ENCODE measurements at places on chromosomes 13 and 19.
A peak's percentile ranks its signal among the peaks of the same experiment; 100 is the strongest.

DNA sequence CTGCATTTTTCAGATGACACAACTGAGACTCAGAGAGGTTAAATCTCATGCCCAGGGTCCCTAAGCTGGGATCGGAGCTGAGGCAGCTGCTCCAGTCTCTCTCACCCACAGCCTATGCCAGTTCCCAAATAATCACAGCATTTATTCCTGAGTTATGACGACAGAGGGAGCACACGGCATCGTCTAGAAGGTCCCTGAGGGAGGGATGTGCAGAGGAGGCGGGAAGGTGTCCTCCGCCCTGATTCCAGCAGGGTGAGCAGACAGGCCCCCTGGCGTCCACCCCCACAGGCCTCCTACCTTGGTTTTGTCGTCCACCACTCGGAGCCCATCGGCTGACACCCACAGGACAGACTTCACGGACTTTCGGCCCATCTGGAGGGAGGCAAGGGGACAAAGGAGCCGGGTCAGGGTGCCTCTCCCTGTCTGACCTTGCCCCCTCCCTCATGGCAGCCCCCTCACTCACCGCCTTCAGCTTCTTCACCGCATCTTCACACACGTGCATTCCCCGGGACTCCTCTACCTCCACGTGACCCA is 8.0 kb downstream of the NUMBL start:
- DNase-seq = no peak

- DNase-seq = no peak
Measured at GRCh38 chr13:70814684-70815083, 706.4 kb upstream of the KLHL1 start.

DNA sequence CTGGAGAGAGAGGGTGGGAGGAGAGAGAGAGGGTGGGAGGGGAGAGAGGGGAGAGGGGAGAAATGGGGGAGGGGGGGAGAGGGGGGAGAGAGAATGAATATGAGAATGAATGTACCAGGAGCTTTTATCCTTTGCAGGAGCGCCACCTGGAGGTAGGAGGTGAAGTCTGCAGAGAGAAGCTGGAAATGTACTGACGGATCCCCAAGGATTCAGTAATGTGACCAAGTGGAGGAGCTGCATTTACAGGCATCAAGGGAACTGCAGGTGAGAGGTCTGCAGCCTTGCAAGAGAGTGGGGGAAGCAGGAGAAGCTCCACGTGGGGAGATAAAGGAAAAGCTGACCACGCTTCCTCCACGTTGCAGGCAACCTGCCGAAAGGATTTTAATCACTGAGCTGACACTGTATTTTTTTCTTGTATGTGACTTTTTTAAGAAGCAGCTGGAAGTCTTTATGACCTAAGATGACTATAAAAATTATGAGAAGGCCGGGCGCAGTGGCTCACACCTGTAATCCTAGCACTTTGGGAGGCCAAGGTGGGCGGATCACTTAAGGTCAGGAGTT is 33.7 kb downstream of the VSTM1 start:
- peak; percentile 81 for DNase-seq

- peak; percentile 85 for DNase-seq
Measured at GRCh38 chr19:2385053-2385721, 25.1 kb downstream of the TMPRSS9 start.

DNA sequence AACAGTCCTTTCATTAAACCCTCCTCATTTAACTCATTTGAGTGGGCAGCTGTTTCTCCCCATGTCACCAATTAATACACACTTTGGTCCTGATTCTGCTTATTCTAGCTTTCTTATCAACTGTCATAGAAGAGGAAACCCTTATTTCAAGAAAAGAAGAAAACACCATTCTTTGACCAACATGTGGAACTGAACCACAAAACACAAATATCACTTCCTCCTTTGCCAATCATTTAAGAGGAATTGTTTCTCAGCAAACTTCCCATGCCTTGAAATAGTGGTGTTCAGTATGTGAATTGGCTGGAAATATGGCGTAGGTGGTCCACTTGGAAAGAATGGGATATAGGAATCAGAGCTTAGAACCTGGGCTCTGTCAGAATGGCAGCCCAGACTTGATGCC is 20.4 kb downstream of the MBD3L2B start:
- no peak for DNase-seq
